ENCODE measurements at places on chromosomes 5 and 9.

GRCh38 chr9:76704593-76705204 is 59.5 kb upstream of the PCA3 start:
- peak; percentile 86 for DNase-seq

DNA sequence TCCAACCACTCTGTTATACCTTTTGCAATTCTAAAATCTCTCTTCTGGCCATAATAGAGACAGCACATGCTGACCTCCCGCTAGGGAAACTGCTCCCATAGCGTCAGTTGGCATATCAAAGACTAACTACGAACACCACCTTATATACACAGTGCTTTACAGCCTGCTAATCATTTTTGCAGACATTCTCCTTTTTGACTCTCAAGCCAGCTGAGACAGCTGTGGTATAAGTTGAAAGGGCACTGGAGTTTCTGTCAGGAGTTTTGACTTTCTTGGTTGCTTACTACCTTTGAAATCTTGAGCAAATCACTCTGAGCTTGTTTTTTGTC is 160.2 kb upstream of the TBCA start:
- no peak for DNase-seq

GRCh38 chr5:153818626-153819025 is 220.1 kb downstream of the FAM114A2 start:
- peak; percentile 39 for DNase-seq

- DNase-seq = no peak
Observed at GRCh38 chr5:180755601-180756000, 15.7 kb upstream of the OR2Y1 start.

Measured in fibroblast of skin of right quadriceps (primary cell).